MM.1S (cell line): ENCODE measurements at places on chromosomes 11 and 22.

GRCh38 chr11:117809236-117810055 lies 12.4 kb upstream of the DSCAML1 start:
- peaks cover 2% of the 10 kb centered on the region for H3K4me1 ChIP-seq
- no peak overlapping the region for H3K4me3 ChIP-seq

DNA sequence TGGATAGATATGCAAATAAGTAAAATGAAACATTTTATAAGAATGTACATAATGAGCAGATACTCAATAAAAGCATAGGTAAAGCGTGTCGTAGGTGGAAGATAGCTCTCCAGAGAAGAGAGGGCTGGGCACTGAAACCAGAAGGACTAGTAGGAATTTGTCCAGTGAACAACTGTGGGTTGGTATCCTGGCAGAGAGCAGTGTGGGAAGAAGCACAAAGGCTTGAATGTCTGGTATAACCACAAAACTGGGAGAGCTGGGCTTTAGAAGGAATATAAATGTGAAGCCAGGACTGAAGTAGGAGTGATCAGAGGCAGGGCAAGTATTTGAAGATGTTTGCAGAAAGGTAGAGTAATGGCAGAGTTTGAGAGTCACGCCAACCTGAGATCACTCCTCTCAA lies 33.1 kb upstream of the CARD16 start:
- H3K27ac ChIP-seq = no peak overlapping the region
- H3K4me1 ChIP-seq = no peaks in the 10 kb centered on the region
- no peaks in the 10 kb centered on the region for H3K36me3 ChIP-seq
- DNase-seq = no peak
- no peak overlapping the region for H3K4me3 ChIP-seq

GRCh38 chr11:11856638-11857037 lies 14.9 kb downstream of the USP47 start:
- H3K4me1 ChIP-seq = peaks cover 24% of the 10 kb centered on the region; the same call in 1 of the 2 replicates
- no peaks in the 10 kb centered on the region for H3K36me3 ChIP-seq
- peak overlapping the region; percentile 16; the same call in 1 of the 2 replicates for H3K27ac ChIP-seq

- no peaks in the 10 kb centered on the region for H3K27me3 ChIP-seq
- DNase-seq = no peak
- peaks cover 5% of the 10 kb centered on the region for H3K4me1 ChIP-seq
- H3K27ac ChIP-seq = no peak overlapping the region
- H3K4me3 ChIP-seq = no peak overlapping the region
- H3K36me3 ChIP-seq = no peaks in the 10 kb centered on the region
Measured at GRCh38 chr22:43080616-43081015, 8.6 kb downstream of the TTLL1 start.

GRCh38 chr11:117387992-117388755 lies 60.5 kb downstream of the CEP164 start:
- H3K36me3 ChIP-seq = no peaks in the 10 kb centered on the region
- DNase-seq = no peak
- no peaks in the 10 kb centered on the region for H3K27me3 ChIP-seq
- no peaks in the 10 kb centered on the region for H3K4me1 ChIP-seq
- no peak overlapping the region for H3K27ac ChIP-seq

DNA sequence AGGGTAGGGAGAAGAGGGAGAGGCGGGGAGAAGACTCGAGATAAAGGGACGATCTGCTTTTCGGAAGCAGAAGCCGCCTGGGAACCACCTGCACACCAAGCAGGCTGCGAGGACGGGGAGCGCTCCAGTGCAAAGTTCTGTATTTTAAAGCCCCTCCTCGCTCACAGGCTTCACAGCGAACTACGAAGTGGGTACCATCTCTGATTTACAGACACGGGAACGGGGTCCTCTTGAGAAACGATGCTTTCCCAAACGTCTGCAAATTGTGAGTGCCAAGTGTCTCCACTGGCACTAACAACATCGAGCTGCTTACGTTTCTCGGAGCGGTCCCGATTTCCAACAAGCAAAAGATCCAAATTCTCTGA lies 700 bp upstream of the STX3 start:
- H3K4me3 ChIP-seq = peak overlapping the region; percentile 99
- no peaks in the 10 kb centered on the region for H3K36me3 ChIP-seq
- peaks cover 16% of the 10 kb centered on the region for H3K4me1 ChIP-seq

GRCh38 chr11:84333221-84333620 lies 1047.1 kb upstream of the CCDC90B start:
- no peaks in the 10 kb centered on the region for H3K27me3 ChIP-seq
- DNase-seq = no peak
- no peak overlapping the region for H3K27ac ChIP-seq
- no peak overlapping the region for H3K4me3 ChIP-seq
- H3K4me1 ChIP-seq = no peaks in the 10 kb centered on the region

DNA sequence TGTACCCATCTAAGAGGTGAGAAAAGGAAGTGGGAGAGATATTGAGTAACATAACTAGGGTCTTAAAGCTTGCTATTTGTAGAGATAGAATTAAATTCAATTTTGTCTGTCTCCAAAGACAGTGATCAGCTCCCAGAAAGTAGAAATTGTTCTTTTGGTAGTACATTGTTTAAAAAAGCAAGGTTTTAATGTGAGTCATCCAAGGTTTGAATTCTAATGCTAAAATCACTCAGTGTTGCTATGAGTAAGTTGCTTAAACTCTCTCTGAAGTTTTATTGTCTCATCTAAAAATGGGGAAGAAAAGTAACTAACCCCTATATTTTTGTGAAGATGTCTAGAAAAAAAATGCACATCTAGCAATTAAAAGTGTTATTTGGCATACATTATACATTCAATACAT lies 1004.5 kb upstream of the CCDC90B start:
- no peak overlapping the region for H3K4me3 ChIP-seq
- no peak overlapping the region for H3K27ac ChIP-seq
- peaks cover 4% of the 10 kb centered on the region; the same call in 1 of the 2 replicates for H3K4me1 ChIP-seq
- H3K36me3 ChIP-seq = no peaks in the 10 kb centered on the region
- no peaks in the 10 kb centered on the region for H3K27me3 ChIP-seq
- no peak for DNase-seq

DNA sequence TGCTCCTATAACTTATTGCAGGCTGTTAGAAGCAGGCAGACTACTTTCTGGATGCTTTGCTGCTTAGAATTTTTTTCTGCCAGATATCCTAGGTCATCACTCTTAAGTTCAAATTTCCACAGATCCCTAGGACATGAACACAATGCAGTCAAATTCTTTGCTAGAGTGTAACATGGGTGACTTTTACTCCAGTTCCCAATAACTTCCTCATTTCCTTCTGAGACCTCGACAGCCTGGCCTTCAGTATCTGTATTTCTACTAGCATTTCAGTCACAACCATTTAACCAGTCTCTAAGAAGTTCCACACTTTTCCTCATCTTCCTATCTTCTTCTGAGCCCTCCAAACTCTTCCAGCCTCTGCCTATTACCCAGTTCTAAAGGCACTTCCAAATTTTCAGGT lies 60.4 kb upstream of the ZBED5 start:
- DNase-seq = no peak
- H3K27ac ChIP-seq = no peak overlapping the region
- H3K4me1 ChIP-seq = no peaks in the 10 kb centered on the region
- no peaks in the 10 kb centered on the region for H3K27me3 ChIP-seq
- no peaks in the 10 kb centered on the region for H3K36me3 ChIP-seq
- no peak overlapping the region for H3K4me3 ChIP-seq

DNA sequence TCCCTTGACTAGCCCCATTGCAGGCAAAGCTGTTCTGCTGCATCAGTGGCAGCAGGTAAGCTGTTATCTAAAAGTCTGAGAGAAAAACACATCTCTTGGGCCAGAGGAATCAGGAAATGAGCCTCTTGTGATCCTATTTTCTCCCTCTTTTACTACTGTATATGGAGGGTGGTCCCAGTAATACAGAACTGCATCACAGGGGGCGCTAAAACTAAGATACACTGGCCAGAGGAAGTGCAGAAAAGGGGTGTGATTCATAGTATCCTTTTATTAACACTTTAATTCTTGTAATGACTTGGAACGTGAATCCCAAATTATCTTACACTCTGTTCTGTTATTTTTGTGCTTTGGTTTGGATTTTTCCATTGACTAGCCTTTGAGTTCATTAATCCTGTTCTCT lies 8.8 kb upstream of the MED17 start:
- H3K36me3 ChIP-seq = no peaks in the 10 kb centered on the region
- H3K4me1 ChIP-seq = no peaks in the 10 kb centered on the region
- no peak for DNase-seq
- no peak overlapping the region for H3K27ac ChIP-seq

GRCh38 chr11:10395166-10395897 lies 59.7 kb upstream of the AMPD3 start:
- no peak overlapping the region for H3K27ac ChIP-seq
- no peaks in the 10 kb centered on the region for H3K36me3 ChIP-seq
- DNase-seq = no peak
- H3K4me3 ChIP-seq = no peak overlapping the region
- H3K4me1 ChIP-seq = peaks cover 6% of the 10 kb centered on the region

DNA sequence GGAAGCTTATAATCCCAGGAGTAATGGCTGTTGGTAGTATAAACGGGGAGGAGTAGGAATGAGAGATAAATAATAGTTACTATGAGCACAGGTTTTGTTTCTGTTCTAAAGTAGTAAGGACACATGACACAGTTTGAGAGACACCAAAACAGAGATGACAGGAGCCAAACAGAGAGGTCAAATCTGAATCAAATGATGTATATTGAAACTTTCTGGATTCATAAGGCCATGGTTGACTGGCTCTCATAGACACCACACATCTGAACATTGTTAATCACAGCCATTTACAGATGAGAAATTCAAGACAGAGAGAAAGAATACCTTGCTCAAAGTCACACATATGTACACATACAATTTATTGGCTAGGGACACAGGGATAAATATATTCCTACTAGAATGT lies 63.4 kb upstream of the UCP3 start:
- H3K27ac ChIP-seq = no peak overlapping the region
- no peak for DNase-seq
- no peaks in the 10 kb centered on the region for H3K27me3 ChIP-seq

DNA sequence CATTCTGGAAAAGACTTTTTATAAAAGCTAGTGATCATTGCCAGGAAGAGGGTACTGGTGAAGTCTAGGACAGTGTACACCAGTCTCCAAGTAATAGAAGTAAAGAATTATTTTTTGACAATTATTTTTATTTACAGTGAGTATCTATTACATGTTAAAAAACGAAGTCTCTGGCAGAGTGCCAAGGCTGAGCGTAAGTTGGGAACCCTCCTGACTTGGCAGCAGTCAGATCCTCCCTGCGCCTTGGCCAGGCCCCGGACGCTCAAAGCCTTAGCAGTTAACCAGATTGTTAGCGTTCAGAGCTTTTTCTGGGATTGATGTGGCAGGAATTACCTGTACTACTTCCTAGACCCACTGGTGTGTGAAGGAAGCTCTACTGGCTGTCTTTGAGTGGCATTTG lies 38.1 kb upstream of the CTTN start:
- H3K27ac ChIP-seq = no peak overlapping the region
- no peaks in the 10 kb centered on the region for H3K4me1 ChIP-seq
- H3K27me3 ChIP-seq = no peaks in the 10 kb centered on the region

- H3K27ac ChIP-seq = peak overlapping the region; percentile 86
- no peaks in the 10 kb centered on the region for H3K36me3 ChIP-seq
- peak overlapping the region; percentile 38 for H3K4me3 ChIP-seq
- DNase-seq = peak; percentile 84
- H3K27me3 ChIP-seq = no peaks in the 10 kb centered on the region
Measured at GRCh38 chr11:128830290-128831173, 36.6 kb downstream of the KCNJ1 start.

- H3K27ac ChIP-seq = no peak overlapping the region
- H3K4me1 ChIP-seq = peaks cover 7% of the 10 kb centered on the region; the same call in 1 of the 2 replicates
- DNase-seq = no peak
- 0 out of 2 replicates have a peak, but pooled peaks cover 6% of the 10 kb centered on the region for H3K27me3 ChIP-seq
Measured at GRCh38 chr11:65743681-65744025, 23.1 kb upstream of the RNASEH2C start.

- no peaks in the 10 kb centered on the region for H3K4me1 ChIP-seq
- H3K4me3 ChIP-seq = no peak overlapping the region
- no peak overlapping the region for H3K27ac ChIP-seq
- no peaks in the 10 kb centered on the region for H3K36me3 ChIP-seq
Measured at GRCh38 chr11:1837171-1838076, 1.4 kb upstream of the TNNI2 start.

DNA sequence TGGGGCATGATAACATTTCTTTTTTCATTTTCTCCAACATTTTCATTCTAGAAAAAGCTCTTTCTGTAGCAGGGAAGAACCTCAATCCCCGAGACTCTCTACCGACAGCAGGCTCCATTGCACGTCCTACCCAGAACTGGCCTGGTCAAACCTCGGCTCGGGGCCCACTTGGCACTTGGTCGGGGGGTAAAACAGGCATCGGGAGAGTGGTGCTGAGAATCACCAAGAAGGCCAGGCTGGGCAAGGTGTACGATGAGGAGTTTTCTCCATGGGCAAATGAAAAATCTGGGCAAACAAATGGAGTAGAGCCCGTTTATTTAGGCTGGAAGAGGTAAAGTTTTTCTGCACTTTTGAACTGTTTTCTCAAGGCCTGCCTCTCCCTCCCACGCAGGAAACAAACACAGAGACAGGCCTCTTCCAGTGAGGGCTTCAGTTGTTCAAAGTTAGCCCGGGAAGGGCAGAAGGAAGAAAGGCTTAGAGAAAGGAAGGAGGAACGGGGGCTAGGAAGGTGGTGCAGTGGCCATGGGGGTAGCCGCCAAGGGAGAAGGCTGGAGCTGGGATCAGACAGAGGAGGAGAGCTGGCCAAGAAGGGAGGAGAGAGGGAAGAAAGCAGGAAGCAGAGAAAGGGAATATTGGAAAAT lies 87.6 kb downstream of the ETS1 start:
- no peak overlapping the region for H3K27ac ChIP-seq
- H3K36me3 ChIP-seq = no peaks in the 10 kb centered on the region
- no peak for DNase-seq

- H3K27me3 ChIP-seq = no peaks in the 10 kb centered on the region
- H3K4me3 ChIP-seq = peak overlapping the region; percentile 84
- H3K27ac ChIP-seq = peak overlapping the region; percentile 71; the same call in 1 of the 2 replicates
- peak; percentile 26 for DNase-seq
- no peaks in the 10 kb centered on the region for H3K36me3 ChIP-seq
- peaks cover 11% of the 10 kb centered on the region for H3K4me1 ChIP-seq
Measured at GRCh38 chr22:41801147-41801819, 804 bp downstream of the CCDC134 start.

DNA sequence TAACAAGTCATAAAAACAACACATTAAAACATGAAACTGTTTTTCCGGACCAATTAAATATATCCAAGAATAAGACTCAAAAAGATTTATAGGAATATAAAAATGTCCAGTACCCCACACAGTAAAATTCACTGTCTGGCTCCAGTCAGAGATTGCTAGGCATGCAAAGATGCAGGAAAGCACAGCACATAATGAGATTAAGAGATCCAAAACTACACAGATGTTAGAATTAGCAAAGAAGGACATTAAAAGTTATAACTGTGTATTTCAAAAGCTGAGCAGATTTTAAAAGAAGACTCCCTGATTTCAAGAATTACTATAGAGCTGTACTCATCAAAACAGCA lies 13.6 kb downstream of the LRRC75B start:
- no peaks in the 10 kb centered on the region for H3K4me1 ChIP-seq
- H3K36me3 ChIP-seq = no peaks in the 10 kb centered on the region
- no peak for DNase-seq

- no peaks in the 10 kb centered on the region for H3K36me3 ChIP-seq
- H3K27me3 ChIP-seq = no peaks in the 10 kb centered on the region
- no peak for DNase-seq
- H3K4me3 ChIP-seq = no peak overlapping the region
- no peaks in the 10 kb centered on the region for H3K4me1 ChIP-seq
Measured at GRCh38 chr11:14119357-14119756, 156.8 kb downstream of the SPON1 start.

GRCh38 chr11:65219930-65220213 lies 38.1 kb downstream of the CAPN1 start:
- no peak overlapping the region for H3K4me3 ChIP-seq
- no peak overlapping the region for H3K27ac ChIP-seq
- H3K27me3 ChIP-seq = peaks cover 3% of the 10 kb centered on the region; the same call in 1 of the 2 replicates
- DNase-seq = no peak
- H3K4me1 ChIP-seq = no peaks in the 10 kb centered on the region

- DNase-seq = no peak
- no peaks in the 10 kb centered on the region for H3K4me1 ChIP-seq
- no peak overlapping the region for H3K4me3 ChIP-seq
- H3K27ac ChIP-seq = no peak overlapping the region
- no peaks in the 10 kb centered on the region for H3K36me3 ChIP-seq
- no peaks in the 10 kb centered on the region for H3K27me3 ChIP-seq
Measured at GRCh38 chr11:132969892-132970291, 562.4 kb downstream of the OPCML start.
